ENCODE measurements at places on chromosomes 3 and 15. TPM values are rescaled to one million over a fixed set of nuclear protein-coding genes. Genes with fewer than 3 reads are reported as not detected.

ARHGEF26 gene
- total RNA-seq: 2.9 TPM

CA12 gene
- total RNA-seq: 1.8 TPM

CCDC9B gene
- total RNA-seq: 47.3 TPM

MYRIP gene
- total RNA-seq: 11.9 TPM

LMAN1L gene
- total RNA-seq: not detected

QTRT2 gene
- total RNA-seq: 42.8 TPM

EFCC1 gene
- total RNA-seq: 0.73 TPM

SLC9C1 gene
- total RNA-seq: 0.09 TPM

PLAAT1 gene
- total RNA-seq: 0.58 TPM

VPS8 gene
- total RNA-seq: 45.4 TPM
